GM12878 (cell line): ENCODE measurements at places on chromosomes 6 and 20.
A peak's percentile ranks its signal among the peaks of the same experiment; 100 is the strongest.

DNA sequence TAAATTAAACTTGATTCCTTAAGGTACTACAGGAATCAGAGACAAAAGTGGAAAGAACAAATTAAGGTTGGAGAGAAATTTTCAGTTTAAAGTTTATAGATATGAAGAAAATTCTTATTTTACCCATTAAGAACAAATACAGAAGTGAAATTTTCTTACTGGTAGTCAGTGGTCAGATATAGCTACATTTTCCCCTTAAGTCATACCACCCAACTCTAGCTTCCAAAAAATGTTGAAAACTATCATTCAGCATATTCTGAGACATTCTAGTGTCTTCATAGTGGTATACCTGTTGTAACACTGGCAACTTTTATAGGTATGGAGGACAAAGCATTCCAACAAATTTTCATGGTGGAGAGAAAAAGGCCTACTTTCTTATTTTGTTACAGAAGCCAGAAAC is 15.6 kb upstream of the SUMO4 start:
- DNase-seq: no peak

DNA sequence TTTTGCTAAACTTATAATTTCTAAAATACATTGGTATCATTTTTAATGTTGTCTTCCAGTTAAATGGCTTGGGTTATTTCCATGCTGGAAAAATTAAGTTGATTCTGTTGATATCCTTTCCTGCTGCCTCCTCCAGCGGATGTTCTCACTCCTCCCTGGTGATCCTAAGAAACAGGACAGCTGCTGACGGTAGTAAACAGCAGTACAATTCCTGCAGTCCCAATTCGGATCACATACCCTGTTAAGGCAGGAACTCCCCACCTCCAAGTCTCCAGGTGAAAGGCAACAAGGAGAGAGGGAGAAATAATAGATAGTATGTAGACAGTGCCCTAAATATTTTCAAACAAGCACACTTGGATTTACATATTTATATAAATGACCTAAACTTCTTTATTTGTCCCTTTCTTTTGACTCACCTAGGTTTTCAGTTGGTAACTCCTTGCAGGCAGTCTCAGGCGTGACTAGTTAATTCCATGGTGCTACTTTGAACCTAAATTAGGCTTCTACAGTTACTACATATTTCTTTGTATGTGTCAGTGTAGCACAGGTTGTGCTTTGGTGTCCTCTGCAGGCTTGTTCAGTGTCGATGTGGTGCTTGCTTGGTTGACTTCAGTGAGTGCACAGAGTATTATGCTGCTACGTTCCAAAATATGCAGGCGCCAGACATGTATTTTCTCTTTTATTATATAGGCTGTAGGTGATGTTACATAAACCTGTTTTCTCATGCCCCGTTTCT is 126.0 kb downstream of the ADGRB3 start:
- DNase-seq: no peak

DNA sequence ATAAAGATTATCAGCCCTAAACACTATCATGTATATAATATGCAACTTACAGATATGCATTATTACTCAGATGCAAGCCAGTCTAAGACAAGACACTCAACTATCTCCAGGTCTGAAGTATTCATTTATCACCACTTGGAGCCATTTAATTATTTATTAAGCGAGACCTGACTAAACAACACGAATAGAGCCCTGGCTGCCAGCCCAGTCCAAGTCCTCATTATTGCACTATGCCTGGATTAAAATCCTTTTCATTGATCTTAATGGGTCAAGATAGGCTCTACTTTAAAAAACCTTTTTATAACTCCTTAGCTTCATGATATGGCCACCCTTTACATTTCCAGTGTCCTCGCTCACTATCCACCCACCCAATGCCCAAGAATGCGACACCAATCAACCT is 183.1 kb upstream of the MARCKS start:
- DNase-seq: no peak

DNA sequence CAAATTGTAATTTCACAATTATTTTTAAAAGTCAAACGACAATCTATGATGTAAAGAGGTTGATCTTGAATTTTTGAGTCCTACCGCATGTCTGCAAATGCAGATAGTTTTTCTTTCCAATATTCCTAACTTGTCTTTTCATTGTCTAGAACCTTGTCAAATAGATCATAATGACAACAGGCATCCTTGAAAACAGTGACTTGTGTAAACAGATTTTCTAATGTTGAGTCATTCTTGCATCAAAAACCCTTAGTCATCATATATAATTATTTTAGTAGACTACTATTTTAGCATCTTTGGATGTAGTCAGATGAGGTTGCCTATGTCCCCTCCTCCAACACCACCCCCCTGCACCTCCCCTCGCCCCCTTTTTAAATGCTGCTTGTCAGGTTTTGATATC is 43.8 kb downstream of the BMP6 start:
- no peak for DNase-seq

DNA sequence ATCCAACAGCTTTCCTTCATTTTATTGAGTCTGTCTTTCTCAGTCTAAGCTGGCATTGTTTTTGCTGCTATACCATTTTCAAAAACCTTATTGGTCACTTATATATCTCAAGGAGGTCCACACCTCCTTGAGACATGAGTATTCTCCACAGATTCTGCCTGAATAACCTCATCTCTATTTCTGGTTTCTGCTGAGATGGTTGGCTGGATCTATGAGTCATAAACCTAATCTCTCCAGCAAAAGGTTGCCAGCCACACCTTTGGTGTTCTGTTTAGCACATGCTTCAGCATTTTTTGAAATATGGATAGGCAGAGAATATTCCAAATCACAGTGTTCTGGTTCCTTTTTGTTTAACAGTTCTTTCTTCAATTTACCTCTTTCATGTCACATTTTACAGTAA is 40.8 kb upstream of the TMEM244 start:
- no peak for DNase-seq

- no peak for DNase-seq
Measured at GRCh38 chr6:29424575-29424974, 9.8 kb downstream of the OR12D1 start.

DNA sequence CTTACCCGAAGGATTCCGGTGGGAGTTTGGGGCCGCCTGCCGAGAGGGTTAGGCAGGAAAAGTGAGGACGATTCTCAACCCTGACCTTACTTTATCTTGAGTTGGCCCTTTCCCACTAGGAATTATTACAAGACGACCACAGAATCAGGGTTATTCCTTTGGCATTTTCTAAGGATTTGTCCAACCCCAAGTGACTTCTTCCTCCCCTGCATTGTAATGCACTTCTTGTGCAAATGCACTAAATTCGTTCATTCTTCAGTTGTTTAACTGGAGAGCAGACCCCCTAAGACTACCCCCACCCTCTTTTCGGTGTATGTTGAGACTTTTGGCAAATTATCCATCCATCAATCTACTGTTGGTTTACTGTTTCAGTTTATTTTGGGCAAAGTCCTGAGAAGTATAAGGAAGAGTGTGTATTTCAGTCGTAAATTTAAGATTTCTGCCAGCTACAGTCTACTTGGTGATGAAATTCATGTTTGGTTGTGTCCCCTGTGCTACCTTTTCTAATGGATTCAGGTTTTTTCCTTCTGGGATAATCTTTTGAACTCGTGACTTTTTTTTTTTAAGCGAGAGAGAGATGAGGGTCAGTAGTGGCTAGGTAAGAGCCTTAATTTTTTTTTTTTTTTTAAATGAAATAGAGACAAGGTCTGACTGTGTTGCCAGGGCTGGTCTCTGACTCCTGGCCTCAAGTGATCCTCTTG is 611 bp upstream of the TMEM217 start:
- no peak for DNase-seq

DNA sequence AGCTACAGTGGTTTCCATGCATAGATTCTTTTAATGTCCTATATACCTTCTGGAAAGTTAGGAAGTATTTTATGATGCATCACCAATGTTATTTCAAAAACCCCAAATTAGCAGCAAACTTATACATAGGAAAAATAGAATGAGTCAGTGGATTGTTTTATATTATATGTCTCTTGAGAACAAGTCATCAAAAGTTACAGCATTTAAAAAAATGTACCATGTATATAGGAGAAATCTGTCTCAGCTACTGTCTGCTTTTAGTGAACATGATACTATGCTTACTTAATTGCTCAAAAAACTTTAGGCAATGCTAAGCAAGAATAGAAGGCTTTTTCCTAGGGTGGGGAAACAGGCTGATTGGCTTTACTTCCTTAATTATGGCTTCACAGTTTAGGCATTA is 365.3 kb downstream of the SAMD5 start:
- DNase-seq: no peak

DNA sequence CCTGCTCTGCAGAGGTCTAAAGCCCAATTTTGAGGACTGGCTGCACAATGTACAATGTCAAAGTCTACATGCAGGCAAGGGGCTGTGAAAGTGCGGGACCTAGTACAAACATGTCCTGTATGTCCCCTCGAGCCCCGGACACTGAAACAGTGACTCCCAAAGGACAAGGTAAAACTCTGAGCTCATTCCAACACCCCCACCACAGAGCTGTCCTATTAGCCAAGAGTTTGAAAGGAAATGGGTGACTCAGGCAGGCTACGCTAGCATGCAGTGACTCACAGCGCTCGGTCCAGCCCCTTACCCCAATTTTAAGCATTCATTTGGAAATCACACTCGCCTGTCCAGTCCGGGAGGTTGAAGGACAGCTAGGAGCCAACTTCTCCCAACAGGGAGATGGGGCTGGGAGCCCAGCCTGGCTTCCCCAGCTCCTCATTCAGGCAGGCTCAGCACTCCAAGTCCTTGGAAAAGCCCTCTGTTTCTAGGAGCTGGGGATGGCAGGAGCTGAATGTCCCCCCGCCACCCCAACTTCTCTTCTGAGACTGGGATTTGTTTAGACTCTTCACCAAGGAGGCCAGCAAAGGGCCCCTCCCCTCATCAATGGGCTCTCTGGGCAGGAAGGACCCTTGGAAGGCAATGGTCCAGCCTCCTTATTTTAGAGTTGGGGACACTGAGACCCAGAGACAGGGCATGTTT is 3.9 kb downstream of the SDC4 start:
- DNase-seq: no peak

- DNase-seq: no peak
Measured at GRCh38 chr6:16103722-16104121, 25.2 kb upstream of the MYLIP start.

DNA sequence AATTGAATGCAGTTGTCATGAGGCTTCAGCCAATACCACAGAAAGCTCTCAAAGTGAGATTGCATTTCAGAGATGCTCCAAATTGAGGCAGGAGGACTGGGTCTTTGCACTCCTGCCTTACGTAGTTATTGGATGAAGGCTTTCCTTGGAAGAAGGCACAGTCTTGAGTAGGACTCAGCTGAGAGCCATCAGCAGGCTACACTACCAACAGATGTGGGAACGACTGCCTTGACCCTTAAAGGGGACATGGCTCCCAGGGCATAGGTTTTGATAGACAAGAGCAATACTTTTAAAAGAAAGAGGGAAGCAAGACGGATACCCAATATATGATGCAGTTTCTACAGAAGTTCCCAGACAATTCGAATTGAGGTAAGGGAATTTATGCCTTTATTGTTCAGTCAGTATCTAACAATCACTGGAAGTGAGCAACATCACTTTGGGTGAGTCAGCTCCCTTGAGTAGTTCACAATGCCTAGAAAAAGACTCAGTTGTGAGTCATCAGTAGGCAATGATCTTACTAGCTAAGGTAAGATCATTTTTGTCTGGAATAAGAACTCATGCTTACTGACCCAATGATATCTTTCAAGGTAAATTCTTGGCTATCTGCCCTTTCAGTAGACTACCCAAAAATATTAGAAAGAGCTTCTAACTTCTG is 390.8 kb downstream of the GJA1 start:
- no peak for DNase-seq

DNA sequence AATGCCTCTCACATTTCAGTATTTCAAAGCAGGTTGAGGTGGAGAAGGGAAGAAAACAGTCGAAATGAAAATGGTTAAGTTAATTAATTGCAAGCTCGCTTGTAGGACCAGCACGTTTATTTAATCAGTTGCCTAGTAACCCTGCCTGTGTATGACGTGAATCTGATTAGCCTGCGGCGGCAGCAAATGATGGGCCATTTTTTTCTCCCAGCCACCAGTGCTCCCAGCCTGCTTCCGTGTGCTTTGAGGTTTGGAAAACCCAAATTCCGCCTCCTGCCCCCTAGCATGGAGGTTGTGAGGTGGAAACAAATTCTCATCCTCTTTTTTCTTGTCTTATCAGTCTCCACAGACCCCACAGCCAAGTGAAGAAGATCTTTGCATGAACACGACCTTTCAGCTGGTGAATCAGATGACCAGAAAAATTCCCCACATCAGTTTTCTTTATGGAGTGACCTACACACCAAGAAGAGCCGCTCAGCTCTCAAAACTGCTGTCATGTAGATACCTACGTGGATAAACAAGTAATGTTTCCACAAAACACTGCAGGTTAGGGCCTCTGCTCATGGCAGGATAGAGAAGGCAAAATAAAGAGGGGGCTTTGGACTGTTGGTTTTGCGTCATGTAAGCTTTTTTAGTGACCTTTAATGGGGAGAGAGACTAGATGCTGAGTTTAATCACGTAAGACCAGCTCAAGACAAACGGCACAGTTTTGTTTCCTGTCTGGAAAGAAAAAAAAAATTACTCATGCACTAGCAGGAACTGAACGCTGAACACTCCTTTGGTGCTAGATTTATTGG is 572.9 kb upstream of the NOX3 start:
- no peak for DNase-seq

GRCh38 chr6:3921663-3922062 is 72.5 kb downstream of the FAM50B start:
- DNase-seq: no peak

DNA sequence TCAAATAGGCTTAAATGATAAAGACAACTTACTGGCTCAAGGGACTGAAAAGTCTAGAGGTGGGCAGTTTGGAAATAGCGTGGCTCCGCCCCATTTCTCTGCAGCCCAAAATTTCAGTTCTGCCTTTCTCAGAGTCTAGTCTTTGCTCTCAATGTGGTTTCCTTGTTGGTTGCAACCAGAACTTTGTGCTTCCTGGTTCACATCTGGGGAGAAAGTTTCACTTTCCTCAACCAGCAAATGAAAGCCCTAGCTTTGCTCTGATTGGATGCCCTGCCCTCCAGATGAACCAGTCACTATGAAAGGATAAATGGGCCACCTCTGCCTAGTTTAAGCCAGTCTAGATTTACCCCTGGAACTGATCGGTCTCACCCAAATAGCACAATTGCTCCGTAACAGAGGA is 14.9 kb downstream of the SYCP2L start:
- DNase-seq: peak; percentile 59

GRCh38 chr6:79257381-79258205 is 23.1 kb upstream of the HMGN3 start:
- no peak for DNase-seq
